Stimulated activated CD4-positive, alpha-beta T cell treated with anti-CD3 and anti-CD28 coated beads, Interleukin-2, amount 100 ng/mL, for 4 hours (primary cell): ENCODE measurements at places on chromosomes 7 and 10.
A peak's percentile ranks its signal among the peaks of the same experiment; 100 is the strongest.

DNA sequence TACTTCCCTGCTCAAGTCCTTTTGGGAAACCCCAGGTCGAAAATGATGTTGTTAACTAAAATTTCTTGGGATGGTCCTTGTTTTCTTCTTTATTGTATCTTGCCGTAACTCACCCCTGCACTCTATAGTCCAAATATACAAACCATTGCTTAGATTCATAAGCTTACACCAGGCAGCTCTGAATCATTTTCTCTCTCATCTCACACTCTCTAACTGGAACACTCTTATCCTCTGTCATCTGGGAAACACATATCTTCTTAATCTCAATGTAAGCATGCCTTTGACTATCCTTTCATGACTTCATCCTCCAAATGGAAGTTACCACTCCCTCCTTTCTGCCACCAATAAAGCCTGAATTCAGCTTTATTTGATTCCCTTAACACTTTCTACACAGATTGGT is 175.8 kb upstream of the ANK3 start:
- no peak for DNase-seq

- no peak for DNase-seq
These were observed 52.0 kb downstream of the JAZF1 start for GRCh38 chr7:28128608-28129007.

- DNase-seq = no peak
These were observed 4.6 kb upstream of the ZNF22 start for GRCh38 chr10:44995914-44996669.

DNA sequence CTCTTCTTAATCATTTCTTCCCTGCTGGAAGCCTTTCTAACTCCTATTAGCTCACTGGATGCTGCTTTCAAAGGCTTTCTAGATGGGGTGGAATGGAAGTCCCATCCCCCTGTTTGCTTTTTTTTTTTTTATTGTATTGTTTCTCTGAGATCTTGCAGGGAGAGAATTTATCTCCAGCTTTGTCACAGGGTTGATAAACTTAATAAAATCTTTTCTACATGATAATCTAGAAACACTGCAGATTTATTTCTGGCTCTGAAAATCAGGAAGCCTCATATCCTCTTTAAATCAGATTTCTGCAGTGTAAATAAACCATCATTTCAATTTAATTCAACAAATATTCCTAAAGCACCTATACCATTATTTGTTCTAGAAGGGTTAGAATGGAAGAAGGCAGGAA is 37.2 kb upstream of the CHCHD3 start:
- no peak for DNase-seq

- DNase-seq = no peak
These were observed 44.0 kb upstream of the COL13A1 start for GRCh38 chr10:69757553-69758309.

DNA sequence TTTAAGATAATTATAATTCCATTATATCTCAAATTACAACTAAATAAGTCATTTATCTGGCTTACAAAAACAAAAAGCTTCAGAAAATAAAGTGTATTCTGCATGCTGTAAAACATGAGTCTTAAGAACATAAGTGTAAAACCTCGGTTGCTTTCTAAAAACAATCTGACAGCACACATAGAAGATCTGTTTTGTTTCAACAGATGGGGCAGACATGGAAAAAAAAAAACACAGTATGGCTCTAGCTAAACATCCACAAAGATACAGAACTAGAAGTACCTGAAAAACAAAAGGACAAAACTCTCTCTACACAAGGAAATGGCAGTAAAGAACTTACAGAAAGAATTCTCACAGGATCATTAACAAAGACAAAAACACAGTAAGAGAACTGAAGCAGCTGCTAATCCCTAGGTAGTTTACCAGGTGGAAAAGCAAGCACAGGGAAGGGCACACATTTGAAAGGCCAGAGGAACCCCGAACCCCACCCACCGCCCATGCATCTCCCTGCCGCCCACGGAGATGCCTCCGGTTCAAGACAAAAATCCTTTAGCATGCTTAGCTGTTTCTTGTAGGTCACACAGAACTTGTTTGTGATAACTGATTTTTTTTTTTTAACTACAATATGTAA is 42.5 kb downstream of the DLD start:
- DNase-seq = no peak

- DNase-seq = peak; percentile 41
These were observed 83.9 kb downstream of the PIP4K2A start for GRCh38 chr10:22630234-22631174.

DNA sequence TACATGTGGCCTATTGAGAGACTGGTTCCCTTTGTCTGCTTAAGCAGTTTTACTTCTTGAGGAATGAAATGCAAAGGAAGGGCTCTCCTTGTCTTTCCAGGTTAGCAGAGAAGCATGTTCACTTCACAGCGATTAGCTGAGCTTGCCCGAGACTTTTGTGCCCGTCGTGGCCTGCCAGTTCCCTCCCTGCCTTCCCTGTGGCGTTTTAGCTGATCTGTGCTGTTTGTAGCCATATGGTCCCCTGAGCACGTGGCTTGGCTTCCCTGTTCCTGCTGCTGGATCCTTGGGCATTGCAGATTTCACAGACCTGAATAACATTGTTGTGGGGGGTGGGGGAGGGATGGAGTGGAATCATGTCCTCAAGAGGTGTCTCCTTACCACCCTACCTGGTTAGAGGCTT is 61.8 kb downstream of the SND1 start:
- DNase-seq = no peak

- DNase-seq = no peak
These were observed 1.4 kb downstream of the OTUD1 start for GRCh38 chr10:23439961-23440889.

- DNase-seq = no peak
These were observed 270.8 kb downstream of the BBS9 start for GRCh38 chr7:33400214-33400538.

DNA sequence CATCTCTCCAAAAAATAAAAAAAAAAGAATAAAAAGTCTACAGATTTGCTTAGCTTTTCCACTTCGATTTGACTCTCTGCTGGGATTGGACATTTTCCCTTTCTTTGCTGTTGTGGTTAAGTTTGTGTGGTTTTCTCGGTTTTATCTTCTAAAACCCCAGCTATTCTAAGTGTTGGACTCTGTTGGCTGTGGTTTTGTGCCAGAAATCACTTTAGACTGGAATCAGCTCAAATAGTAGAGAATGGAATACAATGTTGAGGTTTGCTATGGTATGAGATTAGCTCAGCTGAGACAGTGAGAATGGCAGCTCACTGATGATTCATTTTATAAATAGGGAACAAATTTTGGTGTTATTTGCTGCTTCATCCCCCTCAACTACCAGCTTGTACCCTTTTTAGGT is 116.0 kb downstream of the BUB3 start:
- DNase-seq = no peak

DNA sequence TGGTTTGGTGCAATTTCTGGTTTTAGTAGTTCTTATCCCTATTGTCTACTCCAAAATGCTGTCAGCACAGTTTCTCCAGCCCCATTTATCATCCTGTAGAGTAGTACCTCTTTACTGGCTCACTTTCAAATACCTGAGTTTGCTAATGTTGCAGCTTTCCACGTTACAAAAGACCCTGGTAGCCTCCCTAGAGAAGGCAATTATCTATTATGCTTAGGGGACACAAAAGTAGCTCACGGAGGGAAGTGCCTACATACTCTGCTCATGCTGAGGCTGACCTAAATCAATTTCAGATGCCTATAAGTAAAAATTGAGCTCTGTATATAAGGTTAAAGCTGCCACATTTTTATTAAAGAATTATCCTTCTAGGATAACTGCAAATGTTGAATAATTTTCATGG is 603.6 kb downstream of the CNTNAP2 start:
- no peak for DNase-seq
